Stimulated activated CD4-positive, alpha-beta T cell treated with anti-CD3 and anti-CD28 coated beads, Interleukin-4, amount 100 ng/mL, for 48 hours (primary cell): ENCODE measurements at places on chromosomes 2 and 18.

DNA sequence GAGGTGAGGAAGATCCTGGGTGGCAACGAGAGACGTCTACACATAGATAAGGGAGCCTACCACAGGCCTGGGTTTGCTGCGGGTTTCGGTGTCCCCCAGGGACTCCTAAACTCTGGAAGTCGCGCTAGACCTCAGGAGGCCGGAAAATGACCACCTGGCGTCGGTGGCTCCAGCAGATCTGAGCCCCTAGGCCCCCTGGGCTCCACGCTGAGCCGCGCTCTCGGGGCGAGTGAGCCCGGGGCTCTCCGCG is 987 bp upstream of the DLX1 start:
- DNase-seq: no peak

DNA sequence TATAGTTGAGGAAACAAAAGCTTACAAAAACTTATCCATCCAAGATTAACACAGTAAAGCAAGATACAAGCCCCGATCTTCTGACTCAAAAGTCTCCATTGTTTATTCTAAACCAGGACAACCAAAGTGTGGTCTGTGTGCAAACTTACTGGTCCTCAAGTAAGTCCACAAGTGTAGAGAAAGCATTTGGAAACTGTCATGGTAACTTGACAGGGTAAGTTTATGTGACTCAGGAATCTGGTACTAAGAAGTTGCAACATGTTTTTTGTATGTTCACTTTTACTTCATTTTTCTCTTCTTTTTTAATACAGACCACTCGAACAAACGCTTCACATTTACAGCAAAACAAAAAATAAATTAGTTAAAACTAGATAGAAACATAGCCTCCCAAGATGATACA is 9.4 kb downstream of the MBD2 start:
- no peak for DNase-seq

DNA sequence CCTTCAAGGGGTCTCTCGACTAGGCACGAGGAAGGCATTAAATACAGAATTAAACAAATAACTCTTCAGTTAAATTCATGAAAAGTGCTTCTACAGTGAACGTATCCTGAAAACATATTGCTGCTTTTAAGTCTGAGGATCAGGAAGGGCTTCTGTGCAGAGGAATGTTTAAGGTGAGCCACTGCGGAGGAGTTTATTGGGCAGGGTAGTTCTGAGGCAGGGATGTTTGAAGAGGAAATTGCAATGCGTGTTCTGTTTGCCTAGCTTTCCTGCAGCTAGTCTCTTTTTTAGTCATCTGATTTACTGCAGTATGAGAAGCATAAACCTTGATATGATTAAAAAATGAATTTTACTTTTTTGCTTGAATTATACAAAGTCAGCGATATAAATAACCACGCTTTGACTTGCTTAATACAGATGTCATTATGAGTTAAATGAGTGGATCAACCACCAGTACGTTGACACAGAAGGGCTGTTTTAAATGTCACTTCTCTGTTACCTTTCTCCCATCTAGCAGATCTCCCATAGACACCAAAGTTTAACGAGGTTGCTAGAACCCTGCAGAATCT is 98.7 kb downstream of the CTNNA2 start:
- DNase-seq: no peak

DNA sequence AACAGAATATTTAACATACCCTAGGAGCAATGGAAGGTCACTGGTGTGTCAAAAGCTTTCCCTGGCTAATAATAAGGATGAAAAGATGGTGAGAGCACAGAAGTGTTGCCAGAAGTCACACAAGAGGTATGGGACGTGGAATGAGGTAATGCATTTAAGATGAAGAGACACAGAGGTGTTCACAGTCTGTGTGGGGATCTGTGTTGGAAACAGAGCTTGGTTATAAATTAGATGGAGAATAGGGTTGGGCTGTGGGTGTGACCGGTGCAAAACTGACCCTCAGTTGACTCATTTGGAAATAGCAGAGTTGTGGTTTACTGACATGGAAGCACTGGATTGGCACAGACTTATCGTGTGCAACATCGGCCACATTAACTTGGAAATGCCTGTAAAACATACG is 372.5 kb downstream of the SATB2 start:
- no peak for DNase-seq

- DNase-seq: no peak
These were observed 66.0 kb downstream of the DIS3L2 start for GRCh38 chr2:232027530-232027929.

GRCh38 chr2:52939250-52939649 is 828.4 kb upstream of the CHAC2 start:
- no peak for DNase-seq

DNA sequence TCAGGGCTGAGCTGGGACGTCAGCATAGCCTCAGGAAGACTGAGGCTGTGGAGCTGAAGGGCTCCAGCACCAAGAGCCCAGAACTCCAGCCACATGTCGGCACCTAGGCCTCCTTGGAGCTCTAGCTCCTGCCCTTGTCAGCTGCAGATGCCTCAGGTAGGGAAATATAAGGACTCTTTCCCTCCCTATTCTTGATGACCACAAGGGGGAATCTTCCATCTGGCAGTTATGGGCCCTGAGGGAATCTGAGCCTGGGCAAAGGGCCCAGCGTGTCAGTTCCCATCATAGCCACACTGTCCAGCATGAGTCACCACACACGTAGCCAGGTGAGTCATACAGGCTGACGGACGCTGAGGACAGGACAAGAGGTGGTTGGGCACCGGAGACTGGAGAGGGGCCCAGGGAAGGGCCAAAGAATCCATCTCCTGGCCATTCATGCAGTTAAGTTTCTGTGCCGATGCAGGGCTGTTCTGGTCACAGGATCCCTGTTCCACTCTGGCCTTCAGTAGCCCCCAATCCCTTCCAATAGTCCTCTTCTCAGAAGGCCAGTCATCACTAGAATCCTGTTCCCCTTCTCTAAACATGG is 1.8 kb downstream of the MPV17 start:
- no peak for DNase-seq

GRCh38 chr2:170714381-170715061 is 616 bp upstream of the SP5 start:
- no peak for DNase-seq

DNA sequence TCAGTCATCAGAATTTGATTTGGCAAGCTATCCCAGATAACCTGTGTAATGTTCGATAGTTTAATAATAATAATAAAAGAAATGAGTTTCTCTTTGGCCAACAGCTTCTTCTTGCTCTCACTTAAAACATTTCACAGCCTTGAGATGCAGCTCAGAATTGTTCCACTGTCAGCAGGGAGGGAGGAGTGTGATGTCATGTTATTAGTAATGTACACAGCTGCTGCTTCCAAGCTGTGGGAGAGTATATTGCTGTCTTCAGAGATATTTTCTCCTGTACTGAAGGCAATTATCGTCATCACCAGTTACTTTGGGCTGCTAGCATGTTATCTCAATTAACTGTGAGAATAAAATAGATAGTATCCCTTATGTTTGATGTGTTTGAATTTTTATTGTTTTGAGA is 146.9 kb upstream of the MAP3K20 start:
- no peak for DNase-seq

GRCh38 chr18:4211111-4211837 is 243.8 kb downstream of the DLGAP1 start:
- DNase-seq: no peak

GRCh38 chr2:68932402-68932801 is 20.3 kb downstream of the GKN2 start:
- DNase-seq: no peak

GRCh38 chr2:84306361-84306760 is 152.7 kb downstream of the SUCLG1 start:
- no peak for DNase-seq

DNA sequence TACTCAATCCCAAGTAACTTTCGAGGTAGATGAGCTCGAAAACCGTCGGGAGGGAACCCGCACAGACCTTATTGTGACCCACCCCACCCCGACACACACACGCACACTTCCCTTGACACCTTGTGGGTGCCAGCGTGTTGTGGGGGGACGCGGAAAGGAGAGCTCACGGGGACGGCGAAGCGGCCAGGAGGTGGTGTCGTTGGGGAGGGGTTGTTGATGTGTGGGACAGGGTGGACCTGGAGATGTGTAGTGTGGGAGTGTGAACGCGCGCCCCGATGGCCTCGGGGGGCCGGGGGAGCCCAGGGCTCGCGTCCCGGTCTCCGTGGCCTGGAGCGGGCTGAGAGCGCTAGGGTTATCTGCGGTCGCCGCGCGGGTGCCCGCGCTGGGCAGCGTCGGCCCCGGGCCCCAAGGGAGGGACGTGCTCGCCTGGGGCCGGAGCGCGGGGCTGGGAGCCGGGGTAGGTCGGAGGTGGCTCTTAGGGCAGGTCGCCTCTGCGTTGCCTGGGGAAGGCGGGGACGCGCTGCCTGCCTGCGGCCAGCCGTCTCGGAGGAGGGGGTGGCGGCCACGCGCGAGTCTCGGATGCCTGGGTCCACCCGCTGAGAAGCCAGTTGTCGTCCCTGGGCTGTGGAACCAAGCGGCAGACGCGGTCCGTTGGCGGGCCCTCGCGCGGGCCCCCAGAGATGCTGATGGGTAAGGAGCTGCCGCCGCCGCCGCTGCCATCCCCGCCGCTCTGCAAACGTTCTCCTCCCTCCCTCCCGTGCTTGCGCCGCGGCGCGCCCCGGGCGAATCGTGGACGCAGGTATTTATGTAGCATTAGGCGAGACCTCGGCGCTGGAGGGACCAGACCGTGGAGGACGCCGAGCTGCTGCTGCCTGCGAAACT is 1.6 kb downstream of the KLHL29 start:
- no peak for DNase-seq

DNA sequence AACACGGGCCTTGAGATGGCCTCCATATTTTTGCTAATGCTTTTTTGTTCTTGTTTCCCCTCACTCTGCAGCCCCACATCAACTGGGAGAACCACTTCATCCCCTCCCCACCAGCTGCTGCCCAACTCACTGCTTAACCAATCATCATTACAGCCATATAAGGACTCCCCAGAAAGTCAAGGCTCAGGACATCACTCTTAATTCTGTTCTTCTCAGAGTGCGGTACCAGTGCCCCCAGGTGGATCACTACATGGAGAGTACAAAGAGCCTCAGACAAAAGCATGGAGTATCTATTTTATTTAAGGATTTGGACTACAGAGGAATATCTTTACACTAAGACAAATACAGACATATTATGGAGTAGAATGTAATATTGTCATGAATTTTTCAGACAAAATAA is 340.6 kb downstream of the PAX3 start:
- no peak for DNase-seq

GRCh38 chr2:239991689-239992314 is 33.3 kb downstream of the NDUFA10 start:
- no peak for DNase-seq

DNA sequence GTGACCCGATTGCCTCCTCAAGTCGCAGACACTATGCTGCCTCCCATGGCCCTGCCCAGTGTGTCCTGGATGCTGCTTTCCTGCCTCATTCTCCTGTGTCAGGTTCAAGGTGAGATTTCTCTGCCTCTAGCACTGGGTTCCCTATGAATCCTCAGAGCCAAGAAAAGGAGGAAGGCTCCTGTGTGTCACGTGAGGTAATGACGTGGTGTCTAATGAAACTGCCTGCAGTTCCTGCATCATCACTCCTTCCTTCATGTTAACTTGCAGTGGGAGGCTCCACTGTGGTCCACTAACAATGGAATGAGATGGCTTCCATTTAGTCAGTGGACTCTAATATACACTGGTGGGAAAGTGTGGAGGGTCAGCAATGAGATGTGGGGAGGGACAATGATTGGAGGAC is 559 bp downstream of the REG3G start:
- DNase-seq: no peak

DNA sequence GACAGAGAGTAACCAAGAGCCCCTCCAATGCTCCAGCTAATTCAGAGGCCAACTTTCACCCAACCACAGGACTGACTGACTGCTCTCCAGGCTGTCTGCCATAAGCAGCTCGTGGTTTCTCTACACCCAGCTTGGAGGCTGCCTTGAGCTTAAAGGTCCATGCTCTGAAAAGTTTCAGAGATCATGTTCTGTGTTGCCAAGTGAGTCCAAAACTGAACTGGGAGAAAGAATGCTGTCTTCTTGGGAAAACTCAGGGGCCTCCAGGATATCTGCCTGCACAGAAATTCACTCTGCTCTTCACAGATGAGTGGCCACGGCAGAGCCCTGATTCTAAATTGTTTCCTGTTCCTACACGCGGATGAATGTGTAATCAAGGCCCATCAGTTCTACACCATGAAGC is 51.1 kb downstream of the LPIN2 start:
- no peak for DNase-seq

DNA sequence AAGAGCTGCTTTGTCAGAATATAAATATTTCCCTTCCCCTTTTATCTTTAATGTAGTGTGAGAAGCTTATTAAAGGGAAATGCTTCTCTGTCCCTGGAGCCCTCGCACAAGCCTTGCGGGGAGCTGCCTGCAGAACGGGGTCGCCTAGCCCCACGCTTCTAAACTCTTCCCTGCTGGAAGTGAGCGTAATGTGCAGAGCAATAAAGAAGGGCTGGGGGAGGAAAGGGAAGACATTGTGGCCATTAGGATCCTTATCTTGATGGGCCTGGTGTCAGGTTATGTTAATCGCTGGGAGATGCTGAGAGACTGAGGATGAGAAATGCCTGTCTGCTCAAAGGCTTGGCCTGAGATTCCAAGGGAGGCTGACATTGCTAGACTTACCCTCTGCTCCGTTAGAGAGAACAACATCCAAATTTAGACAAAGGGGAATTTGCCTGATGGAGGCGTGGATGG is 18.9 kb upstream of the FZD7 start:
- DNase-seq: no peak

DNA sequence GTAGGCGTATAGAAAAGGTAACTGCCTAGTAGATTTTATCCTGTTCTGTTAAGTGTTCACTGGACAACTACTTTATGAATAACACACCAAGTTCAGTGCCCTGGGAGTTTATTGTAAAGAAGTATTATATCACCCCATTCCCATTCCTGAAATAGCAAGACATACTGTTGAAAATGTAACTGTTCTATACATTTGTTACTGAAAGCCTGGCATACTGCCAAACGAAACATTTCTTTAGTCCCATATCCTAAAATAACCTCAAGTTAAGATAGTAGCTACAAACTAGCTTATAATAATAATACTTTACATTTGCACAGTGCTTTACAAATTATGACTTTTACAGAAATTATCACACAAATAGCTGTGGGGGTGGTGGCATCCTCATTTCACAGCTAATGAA is 25.1 kb downstream of the SPDYA start:
- no peak for DNase-seq

DNA sequence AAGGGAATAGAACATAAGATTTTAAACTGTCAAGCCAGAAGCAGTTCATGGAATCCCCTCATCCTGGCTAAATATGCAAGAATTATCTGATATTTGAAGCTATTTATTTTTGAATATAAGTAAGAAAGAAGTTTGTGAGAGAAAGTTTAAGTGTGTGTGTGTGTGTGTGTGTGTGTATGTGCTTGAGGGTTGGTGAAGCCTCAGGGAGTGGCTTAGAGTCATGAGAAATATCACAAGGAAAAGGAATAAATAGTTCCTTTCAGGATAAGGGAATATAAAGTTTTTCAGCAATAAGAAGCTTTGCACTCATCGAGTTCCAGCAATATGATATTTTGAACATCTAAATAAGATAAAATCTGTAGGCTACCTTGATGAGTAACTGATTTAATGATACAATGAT is 359.6 kb downstream of the MEIS1 start:
- no peak for DNase-seq
